Left hindlimb (tissue), 1 donor: ENCODE measurements at places on chromosomes 5 and 9.

DNA sequence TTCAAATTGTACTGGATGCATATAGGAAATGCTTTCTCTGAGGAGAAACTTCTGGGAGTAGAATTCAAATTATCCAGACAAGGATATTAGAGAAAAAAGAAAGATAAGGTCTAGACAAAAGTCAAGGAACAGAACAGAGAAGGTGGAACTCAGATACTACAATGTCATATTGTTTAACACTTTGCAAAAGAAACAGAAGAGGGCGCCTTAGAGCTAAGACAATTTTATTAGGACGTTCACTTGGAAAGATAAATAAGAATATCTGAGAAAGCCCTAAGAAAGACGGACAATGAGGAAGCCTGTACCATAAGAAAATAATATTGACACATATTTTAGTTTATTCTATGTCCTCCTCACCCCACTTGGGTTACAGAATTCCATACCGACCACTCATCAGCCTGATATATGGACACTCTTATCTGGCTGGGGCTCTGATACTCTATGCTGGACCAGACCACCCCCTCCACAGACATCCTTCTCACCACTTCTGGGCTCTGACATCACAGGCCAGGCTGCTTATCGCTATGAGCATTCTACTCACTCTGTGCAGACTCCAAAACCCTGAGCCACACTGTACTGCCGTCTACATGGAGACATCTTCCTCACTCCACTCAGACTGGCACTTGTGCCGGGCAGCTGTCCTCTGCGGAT, 9.1 kb upstream of the AK3 start:
- no peak for DNase-seq

DNA sequence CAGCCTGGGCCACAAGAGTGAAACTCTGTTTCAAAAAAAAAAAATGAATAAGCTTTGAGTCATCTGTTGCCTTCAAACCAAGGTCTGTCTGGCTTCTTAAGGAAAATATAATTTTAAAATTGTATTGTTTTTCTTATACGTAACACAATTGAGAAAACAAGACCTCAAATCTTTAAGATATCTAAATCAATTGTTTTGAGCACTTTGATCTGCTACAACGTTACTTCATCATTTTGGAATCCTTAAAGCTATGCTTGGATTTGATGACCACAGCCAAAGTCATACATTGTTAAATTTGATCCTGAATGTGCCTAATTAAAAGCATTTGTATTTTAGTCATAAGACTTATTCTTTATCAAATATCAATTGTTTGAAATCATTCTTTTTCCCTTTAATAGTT, 37.7 kb upstream of the VCAN start:
- DNase-seq: no peak

DNA sequence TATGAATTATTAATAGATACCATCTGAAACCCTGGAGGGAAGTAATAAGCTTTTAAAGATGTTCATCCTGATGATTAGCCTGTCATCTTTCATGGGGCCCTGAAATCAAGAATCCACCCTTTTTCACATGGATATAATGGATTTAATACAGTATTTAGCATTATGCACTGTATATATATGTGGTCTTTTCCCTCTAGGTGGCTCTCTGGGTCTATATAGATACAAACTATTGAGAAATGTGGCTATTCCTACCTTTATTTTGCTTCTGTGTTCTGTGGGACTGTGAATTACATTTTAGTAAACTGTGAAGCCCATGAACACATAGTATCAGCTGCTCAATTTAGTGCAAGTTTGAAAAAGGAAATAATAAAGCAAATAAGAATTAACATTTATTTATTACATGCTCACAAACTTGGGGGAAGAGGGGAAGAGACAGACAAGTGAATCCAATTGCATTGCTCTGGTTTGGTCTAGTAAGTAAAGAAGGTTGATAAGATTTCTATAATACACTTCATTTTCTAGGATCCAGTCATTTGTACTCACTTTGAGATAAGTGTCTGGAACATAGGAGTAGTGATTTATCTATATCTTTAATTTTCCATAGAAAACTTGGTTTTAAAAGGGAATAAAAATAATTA, 112.2 kb downstream of the SCAMP1 start:
- DNase-seq: no peak

- peak; percentile 74 for DNase-seq
These were observed 16.1 kb downstream of the GBGT1 start for GRCh38 chr9:133147412-133148198.

DNA sequence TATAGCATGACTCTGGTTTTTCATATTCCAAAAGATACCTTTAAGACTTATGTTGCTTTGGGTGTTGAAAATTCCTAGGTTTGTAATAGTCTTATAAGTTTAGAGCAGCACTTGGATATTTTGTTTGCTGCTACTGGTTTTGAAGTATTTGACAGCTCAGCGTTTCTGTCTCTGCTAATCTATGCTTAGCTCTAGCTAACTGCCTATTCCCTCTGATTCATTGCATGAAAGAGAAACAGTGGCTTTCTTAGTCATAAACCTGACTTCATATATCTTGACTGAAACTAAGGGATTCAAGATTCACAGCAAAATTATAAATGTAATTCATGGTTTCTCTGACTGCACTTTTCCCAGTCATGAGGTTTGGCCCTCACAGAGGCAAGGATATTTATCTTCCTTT, 35.6 kb upstream of the ANXA1 start:
- DNase-seq: no peak

DNA sequence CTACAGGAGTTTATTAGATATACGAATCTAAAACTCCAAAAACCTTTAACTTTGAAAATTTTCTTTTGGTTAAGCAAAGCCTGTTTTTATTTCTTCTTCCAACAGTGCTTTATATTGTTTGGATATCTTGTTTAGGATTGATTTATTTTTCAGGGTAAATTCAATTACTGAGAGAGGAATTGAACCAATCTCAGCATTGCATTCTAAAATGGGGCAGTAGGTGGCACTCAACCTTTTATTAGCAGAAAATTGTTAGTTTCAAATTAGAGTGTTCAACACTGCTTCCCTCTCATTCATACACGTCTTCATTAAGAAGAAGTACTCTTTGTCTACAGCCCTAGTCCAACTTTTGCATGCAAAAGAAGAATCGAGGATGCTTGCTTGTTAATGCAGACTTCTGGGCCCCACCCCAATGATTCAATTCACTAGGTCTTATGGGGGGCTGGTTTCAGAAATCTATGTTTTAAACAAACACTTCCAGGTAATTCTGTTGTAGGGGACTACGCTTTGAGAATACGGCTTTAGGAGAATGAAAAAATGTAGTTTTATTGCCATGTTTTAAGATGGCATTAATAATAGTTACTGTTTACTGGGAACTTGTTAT, 26.6 kb downstream of the MRPL22 start:
- no peak for DNase-seq

- no peak for DNase-seq
These were observed 73.2 kb upstream of the EPB41L4A start for GRCh38 chr5:112492291-112492690.

DNA sequence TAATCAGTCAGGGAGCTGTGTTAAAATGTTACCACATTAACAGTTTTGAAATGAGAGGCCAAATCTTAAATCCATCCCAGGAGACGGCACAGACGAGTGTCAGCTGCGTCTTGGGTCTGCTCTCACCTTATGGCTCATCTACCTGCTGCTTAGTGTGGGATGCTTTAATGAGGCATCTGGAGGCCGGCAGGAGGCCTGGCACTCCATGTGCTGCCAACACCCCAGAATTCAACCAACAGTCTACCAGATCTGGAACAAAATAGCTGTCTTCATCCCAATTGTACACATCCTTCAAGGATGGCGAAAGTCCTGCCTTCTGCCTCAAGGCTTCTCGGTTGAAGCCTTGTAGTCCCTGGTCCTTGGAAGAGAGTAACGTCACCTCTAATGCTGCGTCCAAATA, 12.0 kb downstream of the PRKACG start:
- DNase-seq: no peak

DNA sequence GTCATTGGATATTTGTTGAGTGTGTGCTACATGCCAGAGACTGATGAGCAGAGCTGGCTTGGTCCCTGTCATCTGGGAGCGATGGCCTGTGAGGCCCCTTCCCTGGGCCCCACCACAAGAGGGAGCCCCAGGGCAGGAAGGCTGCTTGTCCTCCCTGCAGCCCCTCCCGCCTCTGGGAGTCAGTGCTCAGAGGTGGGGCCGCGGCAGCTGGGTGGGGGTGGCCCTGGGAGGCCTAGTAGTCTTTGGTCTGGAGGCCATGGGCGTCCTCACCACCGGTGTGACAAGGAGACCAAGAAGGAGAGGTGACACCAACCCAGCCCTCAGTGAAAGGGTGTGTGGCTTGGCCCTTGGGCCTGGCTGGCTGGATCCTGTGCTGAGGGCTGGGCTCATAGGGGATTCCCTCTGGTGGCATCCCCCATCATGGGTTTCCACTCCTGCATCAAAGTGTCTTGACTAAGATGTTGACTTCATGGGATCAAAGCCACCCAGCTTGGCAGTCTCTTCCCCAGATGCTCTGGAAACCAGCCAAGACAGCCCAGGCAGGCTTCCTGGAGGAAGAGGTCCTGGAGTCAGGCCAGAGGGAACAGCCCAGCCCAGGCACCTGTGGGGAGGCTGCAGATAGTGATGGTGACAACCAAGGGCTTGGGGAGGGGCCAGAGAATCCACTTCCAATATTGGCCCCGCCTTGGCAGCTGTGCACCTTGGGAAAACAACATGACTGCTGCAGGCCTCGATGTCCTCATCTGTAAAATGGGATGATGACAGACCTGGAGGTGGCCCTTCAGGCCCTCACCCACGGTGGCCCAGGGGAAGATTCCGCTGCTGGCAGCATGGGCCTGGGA, 166.7 kb downstream of the GAPVD1 start:
- DNase-seq: no peak

GRCh38 chr5:119022017-119022745, 33.8 kb upstream of the DTWD2 start:
- no peak for DNase-seq

GRCh38 chr5:145858959-145859358, 13.9 kb downstream of the GRXCR2 start:
- no peak for DNase-seq

DNA sequence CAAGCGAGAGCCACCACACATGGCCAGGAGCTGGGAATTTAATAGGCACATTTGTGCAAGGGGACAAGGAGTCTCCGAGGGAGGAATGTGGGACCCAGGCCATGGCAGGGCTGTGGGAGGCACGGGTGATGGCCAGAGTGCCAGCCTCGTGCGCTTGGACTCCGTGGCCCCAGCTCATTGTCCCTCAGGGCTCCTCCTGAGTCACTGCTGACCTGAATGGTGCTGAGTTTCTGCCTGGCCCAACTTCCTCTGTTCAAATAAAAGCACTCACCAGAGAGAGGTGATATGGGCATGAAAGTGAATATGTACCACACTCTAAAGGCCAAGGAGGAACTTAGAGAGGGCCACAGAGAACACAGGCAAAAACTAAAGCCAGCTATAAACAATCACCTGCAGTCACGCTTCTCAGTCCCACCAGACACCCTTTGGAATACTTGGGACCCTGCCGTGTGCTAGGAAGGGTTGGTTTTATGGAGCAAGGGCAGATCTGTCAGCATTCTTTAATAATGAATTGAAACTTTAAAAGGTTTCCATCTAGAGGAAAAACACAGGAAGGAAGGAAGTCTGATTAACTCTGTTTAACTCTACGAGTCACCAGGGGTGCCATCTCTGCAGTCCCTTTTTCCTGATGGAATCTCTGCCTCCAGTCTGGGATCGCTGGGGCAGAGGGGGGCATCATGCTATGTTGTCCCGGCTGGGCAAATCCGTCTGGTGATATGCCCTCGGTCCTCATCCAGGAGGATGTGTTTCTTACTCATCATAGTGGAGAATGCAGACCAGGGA, 25.1 kb upstream of the UBE2QL1 start:
- DNase-seq: no peak
